Nephron progenitor cell (in vitro differentiated cells): ENCODE measurements at places on chromosomes 7 and 10.

- DNase-seq, result no peak
These were observed 44.2 kb upstream of the FHIP2A start for GRCh38 chr10:114777415-114777814.

GRCh38 chr7:102152672-102153598 is 133.7 kb upstream of the SH2B2 start:
- no peak for DNase-seq

GRCh38 chr10:48322017-48322416 is 15.5 kb downstream of the MAPK8 start:
- no peak for DNase-seq

- no peak for DNase-seq
These were observed 56.5 kb downstream of the RNLS start for GRCh38 chr10:88526501-88527105.

GRCh38 chr10:88733215-88733614 is 26.6 kb upstream of the LIPN start:
- no peak for DNase-seq

DNA sequence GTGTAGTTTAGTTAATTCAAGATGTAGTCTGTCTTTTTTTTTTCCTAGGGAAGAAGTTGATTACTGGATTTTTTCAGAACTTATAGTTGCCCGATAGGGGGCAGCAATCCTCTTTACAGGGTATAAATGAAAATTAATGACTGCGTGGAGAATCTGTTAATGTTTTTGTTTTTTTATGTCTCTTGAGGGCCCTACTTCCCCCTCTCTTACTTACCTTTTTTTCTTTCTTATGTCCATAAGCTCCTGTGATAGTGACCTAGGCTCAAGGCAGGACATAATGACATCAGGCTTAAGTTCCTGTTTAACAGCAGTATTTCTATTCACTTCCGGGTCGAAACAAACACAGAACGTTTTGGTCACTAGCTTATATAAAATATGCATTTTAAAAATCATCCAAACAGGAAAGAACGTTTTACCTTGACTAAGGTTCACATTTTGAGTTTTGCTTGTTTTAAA is 18.8 kb downstream of the CDC123 start:
- DNase-seq, result peak; percentile 47

GRCh38 chr7:67760971-67761370 is 764.3 kb downstream of the TYW1 start:
- DNase-seq, result no peak

GRCh38 chr7:56079450-56080185 is 13.1 kb downstream of the PHKG1 start:
- DNase-seq, result no peak

DNA sequence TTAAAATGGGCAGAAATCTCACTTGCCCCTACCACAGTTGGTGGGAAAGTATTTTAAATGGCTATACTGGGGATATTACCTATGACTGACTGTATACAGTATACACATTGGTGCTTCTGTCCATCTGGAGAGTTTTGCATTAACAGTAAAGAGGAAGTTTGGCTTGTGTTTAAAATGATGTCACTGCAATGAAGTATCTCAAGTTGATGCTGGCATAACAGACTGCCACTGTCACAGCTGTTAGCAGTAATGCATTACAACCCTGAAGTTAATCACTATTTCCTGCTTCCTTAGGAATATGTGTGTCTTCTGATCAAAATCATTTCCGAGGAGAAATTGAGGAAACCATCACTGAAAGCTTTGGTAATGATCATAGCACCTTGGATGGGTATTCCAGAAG is 1.9 kb downstream of the DKK1 start:
- DNase-seq, result no peak

DNA sequence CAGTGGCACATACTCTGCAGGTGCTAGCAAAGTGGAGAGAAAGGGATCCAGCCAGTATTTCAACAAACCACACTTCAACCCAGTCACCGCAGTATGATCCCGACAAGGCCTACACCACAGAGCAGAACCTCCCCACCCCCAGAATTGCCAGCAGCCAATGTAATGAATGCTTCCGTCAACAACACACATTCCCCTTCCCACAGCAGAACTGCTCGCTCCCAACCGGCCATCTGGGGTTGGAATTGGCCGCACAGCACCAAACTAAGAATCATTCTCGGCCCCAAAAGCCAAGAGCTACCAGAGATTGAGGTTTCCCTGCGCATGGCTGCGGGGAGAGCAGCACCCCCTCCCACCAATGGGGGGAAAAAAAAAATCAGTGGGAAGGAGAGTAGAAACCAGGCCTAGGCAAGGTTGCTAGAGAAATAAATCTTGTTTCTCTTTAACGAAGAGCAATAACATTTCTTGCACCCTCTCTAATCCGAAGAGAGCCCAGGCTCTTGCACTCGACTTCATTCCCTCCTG is 1.1 kb downstream of the WASL start:
- peak; percentile 59 for DNase-seq

DNA sequence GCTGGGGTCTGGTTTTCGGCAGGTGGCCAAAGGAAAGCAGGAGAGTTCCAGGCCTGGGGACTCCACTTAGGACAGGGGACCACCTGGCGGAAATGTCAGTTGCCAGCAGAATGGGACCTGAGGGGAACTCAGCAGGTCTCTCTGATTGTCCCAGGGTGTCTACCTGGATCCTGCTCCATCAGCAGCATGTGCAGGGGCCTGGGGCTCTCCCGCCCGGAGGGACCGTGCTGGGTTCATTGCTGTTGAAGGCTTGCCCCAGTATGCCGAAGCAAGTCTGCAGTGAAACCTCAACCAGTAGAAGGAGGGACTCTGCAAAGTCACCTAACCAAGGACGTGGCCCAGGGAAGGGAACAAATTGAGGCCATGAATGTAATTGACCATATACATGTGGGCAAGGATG is 506.5 kb upstream of the MKI67 start:
- no peak for DNase-seq

DNA sequence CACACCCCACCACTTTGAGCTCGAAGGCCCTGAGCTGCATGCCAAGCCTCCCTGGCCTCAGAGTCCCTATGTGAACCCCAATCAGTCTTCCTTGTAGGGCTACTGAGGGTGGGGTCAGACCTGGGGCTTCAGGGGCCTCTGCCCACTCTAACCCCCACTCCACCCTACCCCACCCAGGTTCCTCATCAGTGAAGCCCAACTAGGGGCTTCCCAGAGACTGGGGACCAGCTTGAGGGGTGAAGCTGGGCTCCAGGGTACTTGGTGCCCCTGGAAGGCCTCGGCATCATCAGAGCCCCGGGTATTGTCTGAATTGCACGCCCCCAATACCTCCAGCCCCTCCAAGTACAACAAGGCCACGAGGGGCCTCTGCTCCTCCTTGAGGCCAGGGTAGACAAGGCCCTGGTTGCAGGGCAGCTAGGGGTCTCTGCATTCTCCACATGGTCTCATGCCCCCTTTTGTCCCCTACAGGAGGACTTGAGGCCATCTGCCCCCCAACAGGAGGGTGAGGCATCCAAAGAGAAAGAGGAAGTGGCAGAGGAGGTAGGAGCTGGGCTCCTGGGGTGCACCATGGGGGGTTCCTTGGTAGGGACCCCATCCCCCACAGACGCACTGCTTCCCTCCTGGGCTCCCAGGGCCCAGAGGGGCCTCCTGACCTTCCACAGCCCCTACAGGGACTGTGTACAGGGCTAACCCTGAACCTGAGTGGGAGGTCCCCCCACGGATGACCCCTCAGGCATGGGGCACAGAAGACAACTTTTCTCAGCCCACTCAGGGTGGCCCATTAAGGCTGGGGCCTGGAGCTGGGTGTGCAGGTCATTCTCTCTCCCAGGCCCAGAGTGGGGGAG is 4.0 kb downstream of the SNCG start:
- DNase-seq, result no peak

- DNase-seq, result no peak
These were observed 34.5 kb upstream of the TAC1 start for GRCh38 chr7:97697396-97697795.

GRCh38 chr10:22379059-22379458 is 33.8 kb downstream of the SPAG6 start:
- no peak for DNase-seq

- DNase-seq, result peak; percentile 78
These were observed 637 bp downstream of the HSPA14 start for GRCh38 chr10:14838582-14839304.

DNA sequence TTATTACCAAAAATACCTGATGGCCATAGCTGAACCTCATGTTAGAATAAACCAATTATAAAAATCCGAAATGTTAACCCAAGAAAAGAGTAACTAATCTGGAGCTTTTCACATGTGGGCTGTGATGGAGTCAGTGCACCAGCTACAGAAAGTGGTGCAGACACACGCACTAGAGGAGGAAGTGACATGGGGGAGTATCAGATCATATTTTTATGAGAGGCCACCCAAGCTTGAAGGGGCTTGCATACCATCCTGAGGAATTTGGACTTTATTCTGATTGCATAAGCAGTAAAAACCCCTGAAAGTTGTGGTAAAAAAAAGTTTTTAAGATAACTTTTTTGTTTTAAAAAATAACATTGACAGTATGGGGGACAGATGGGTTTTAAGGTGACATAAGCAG is 1148.5 kb upstream of the CELF2 start:
- DNase-seq, result no peak

DNA sequence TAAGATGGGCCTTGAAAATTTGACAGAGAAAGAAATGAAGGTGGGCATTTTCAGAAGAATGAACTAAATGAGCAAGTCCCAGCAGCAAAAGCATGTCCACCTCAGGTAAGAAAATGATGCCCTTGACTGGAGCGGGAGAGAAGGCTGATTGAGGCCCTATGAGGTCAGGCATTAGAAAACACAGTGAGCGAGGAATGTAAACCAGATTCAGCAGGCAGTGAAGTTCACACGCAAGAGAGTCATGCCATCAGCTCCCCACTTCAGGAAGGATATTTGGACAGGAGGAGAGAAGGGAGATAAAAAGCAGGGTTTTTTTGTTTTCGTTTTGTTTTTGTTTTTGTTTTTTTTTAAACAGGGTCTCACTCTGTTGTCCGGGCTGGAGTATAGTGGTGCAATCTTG is 166.4 kb downstream of the PPP1R17 start:
- DNase-seq, result no peak

DNA sequence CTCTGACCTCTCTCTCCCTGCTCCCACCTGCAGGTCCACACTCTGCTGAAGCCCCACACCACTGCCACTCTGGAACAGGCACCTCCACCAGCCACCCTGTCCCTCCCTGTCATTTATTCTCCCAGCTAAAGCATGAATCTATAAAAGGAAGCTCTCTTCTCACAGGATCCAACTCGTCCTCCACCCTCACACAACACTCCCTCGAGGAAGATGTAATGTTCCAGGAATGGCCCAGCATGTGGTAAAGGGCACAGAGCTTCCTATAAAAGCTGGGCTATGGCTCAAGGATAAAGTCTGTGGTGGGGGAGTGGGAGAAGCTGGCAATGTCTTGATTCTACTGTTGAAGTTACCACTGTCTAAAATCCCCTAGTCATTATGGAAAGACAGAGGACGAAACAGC is 67.4 kb downstream of the ERCC6 start:
- DNase-seq, result no peak

- no peak for DNase-seq
These were observed 21.8 kb upstream of the MYL7 start for GRCh38 chr7:44162785-44163395.

DNA sequence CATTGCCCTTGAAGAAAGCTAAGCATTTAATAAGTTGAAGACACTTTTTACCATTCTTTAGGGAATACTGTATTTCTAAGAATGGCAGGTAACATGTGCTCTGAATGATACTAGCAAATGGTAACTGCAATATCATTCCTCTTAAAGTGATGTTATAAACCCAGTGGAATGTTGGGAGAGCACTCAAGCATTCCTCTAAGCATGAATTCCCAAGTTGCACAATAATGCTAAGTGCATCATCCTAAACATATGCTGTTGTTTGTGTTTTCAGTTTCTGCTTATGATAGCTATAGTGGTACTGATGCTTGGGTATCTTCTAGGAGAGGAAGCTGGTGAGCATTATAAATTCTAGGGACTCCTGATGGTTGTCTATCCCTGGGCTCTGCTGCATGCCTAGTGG is 673.9 kb downstream of the PHTF2 start:
- no peak for DNase-seq

GRCh38 chr10:33008499-33009243 is 50.6 kb upstream of the ITGB1 start:
- DNase-seq, result peak; percentile 70
